Stimulated activated CD4-positive, alpha-beta T cell treated with anti-CD3 and anti-CD28 coated beads, Interleukin-1b, Interleukin-23, amount 100 ng/mL, for 1 hour (primary cell): ENCODE measurements at places on chromosomes 6 and 20.

DNA sequence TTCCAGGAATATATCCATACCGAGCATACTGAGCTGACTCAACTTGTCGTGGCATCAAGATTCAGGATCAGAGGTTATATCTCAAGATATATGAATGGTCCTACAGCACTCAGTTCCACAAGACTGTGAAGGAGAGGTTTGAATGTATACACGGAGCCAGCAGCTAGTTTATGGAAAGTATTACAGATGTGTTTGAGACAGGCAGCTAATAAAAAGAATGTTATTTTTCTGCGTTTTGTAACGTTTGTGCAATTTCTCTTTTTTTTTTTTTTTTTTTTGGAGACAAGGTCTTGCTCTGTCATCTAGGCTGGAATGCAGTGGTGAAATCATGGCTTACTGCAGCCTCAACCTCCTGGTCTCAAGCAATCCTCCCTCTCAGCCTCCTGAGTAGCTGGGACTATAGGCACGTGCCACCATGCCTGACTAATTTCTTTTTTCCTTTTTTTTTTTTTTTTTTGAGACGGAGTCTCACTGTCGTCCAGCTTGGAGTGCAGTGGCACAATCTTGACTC, 3.4 kb upstream of the FAM110A start:
- no peak for DNase-seq

DNA sequence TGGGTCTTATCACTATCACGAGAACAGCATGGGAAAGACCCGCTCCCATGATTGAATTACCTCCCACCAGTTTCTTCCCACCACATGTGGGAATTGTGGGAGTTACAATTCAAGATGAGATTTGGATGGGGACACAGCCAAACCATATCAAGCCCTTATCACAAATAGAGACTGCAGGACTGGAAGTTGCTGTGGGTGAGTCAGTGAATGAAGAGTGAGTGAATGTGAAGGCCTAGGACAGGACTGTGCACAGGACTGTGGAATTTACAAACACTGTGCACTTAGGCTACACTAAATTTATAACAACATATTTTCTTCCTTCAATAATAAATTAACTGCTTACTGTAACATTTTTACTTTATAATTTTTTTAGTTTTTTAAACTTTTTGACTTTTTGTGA, 30.2 kb upstream of the BCAS1 start:
- no peak for DNase-seq

GRCh38 chr6:29522227-29522626, 34.5 kb upstream of the MAS1L start:
- DNase-seq = no peak

DNA sequence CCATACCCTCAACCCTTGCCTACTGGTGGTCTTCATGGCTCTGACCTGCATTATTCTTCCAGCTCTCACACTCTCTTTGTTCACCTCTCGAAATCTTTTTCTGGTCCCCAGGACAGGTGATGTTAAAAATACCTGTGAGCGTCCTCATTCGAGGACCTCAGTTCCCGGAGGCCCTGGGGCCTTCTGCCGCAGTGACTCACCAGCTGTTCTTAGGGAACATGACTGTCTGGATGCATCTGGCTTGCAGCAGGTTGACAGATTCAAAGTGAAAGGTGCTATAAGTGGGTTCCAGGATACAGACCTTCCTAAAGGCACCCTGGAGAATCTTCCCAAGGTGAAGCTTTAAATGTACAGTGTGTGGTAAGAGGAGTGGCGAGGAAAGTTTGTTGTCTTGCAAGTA, 210.4 kb upstream of the KCNG1 start:
- no peak for DNase-seq

DNA sequence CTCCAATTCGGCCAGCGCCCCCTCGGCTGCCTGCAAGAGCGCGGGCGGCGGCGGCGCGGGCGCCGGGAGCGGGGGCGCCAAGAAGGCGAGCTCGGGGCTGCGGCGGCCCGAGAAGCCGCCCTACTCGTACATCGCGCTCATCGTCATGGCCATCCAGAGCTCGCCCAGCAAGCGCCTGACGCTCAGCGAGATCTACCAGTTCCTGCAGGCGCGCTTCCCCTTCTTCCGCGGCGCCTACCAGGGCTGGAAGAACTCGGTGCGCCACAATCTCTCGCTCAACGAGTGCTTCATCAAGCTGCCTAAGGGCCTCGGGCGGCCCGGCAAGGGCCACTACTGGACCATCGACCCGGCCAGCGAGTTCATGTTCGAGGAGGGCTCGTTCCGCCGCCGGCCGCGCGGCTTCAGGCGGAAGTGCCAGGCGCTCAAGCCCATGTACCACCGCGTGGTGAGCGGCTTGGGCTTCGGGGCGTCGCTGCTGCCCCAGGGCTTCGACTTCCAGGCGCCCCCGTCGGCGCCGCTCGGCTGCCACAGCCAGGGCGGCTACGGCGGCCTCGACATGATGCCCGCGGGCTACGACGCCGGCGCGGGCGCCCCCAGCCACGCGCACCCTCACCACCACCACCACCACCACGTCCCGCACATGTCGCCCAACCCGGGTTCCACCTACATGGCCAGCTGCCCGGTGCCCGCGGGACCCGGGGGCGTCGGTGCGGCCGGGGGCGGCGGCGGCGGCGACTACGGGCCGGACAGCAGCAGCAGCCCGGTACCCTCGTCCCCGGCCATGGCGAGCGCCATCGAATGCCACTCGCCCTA, 963 bp downstream of the FOXF2 start:
- DNase-seq = no peak

GRCh38 chr6:166691746-166692145, 64.7 kb upstream of the RPS6KA2 start:
- no peak for DNase-seq

- no peak for DNase-seq
Observed at GRCh38 chr20:33008336-33009213, 1.1 kb downstream of the BPIFB2 start.

GRCh38 chr6:73937805-73938204, 241.8 kb downstream of the CD109 start:
- no peak for DNase-seq

- DNase-seq = no peak
Observed at GRCh38 chr6:71238351-71238750, 50.3 kb upstream of the OGFRL1 start.

DNA sequence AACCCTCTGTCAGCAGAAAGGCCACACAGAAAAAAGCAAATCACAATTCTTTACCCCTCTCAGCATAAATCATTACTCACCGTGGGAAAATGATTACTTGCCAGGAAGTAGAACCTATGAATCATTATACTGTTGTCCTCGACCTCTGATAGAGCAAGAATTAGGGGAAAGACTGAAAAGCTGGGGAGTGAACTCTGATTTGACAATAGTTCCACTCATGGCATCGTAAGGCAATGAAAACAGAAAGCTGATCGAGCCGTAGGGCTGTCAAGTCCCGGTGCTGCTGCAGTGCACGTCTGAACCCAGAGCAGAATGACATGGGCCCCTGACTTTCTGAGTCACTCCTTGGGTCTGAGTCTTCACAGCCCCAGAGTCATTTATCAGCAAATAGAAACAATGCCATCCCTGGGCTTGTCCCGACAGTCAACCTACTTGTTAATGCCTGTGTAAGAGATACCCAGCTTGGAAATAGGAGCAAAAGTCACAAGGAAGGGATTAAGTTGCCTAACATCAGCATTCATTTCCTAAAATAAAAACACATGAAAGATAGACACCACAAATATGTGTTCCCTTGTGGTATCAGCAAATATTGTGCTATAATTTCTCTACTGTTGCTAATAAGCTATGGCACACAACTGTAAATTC, 224.8 kb upstream of the MARCKS start:
- no peak for DNase-seq

GRCh38 chr6:72842140-72842539, 220.3 kb downstream of the KCNQ5 start:
- DNase-seq = no peak

DNA sequence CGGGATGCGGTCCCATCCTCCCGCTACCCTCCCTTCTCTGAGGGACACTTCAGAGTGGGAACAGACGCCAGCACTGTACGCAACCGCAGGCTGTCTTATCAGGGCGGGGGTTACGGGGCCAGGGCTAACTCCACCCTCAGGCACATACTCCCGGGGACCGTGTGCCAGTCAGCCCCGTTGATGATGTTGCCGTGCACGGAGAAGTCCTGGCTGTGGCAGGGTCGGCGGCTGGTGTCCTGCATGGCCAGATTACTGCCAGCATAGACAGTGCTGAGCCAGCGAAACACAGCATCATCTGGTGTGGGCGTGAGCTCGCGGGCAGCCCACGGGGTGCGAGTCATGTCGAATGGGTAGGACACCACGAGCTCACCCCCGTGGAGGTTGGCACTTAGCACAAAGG, 5.0 kb downstream of the CPXM1 start:
- no peak for DNase-seq

DNA sequence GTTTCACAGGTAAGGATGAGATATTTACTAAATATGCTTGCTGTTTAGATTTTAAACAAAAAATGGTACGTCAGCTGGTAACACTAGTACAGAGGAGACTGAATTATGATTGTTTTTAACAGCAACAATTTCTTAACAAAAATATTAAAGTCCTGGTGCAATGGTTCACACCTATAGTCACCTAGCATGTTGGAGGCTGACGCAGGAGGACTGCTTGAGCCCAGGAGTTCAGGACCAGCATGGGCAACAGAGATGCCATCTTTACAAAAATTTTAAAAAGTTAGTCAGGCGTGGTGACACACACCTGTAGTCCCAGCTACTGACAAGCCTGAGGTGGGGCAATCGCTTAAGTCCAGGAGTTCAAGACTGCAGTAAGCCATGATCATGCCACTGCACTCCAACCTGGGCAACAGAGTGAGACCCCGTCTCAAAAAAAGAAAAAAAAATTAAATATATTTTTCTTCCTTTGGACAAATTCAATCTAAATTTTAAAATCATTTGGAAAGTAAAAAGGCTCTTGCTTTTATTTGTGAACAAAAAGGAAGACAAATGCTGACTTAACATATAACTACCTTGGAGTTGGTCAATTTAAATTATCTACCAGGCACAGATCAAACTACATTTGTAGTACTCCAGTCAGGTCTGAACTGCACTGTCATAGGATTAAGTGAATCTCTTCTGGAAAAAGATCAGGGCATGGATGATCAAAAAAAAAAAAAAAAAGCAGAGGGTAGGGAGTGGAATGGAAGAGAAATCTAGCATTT, 38.2 kb upstream of the RUNX2 start:
- DNase-seq = no peak

- DNase-seq = no peak
Observed at GRCh38 chr6:100504786-100505737, 40.3 kb upstream of the SIM1 start.

DNA sequence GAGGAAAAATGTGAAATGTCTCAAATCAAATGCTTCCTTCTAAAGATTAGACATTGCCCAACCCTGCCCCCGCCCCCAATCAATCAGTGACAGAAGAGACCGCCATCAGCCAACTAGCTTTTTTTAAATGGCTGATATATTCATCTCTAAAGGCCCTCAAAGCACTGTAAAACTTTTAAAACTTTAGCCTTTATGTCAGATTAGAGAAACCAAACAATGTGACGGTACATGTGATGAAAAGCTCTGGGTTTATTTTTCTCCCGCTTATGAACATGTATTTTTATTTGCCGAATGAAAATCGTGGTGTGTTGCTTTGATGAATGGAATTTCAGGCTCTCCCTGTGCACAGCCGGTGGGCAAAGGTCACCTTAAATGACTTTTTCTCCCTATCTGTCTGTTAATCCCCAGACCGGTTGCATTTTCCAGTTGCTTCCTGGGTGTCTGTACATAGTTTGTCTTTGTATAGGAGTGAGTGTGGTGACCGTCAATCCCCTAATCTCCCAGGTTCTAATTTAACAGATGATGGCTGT, 38.5 kb downstream of the TBC1D7 start:
- DNase-seq = no peak

DNA sequence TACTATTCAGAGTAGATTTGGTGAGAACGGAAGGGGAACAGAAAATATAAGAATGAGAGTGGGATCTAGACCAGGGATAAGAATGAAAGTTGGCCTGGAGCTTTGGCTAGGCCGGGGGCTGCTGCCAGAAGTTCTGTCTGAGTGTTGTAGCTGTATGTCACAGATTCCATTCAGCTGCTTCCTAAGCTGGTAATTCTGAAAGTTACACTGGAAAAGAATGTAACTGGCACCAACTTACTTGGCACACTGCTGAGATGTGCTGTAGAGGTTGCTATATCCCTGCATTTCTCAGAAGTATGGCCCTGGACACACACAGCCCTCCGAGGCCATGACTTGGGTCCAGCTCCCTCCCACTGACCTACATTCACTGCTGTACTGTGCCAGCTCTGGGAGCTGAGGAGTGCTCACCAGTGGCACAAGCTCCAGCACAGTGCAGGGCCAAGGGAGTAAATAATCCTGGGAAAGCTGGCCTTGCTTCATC, 25.8 kb upstream of the TMEM217 start:
- DNase-seq = no peak

- no peak for DNase-seq
Observed at GRCh38 chr6:10332111-10332510, 82.8 kb downstream of the TFAP2A start.

DNA sequence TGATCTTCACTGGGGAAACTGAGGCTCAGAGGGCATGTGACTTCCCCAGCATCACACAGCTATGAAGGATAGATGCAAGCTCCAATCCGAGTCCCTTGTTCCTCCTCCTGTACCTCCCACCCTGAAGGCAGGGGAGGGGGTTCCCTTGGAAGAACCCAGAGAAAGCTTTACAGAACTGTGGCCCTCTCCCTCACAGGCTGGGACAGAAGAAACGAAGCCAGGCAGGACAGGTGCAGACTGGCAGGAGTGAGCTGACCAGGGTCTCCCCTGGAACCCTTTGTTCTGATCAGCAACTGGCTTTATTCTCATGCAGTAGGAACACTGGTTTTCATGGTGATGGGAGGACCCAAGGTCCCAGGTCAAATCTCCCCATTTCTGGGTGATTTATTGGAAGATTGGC, 90.2 kb downstream of the TMEM242 start:
- DNase-seq = no peak

GRCh38 chr20:9036593-9036992, 32.3 kb upstream of the PLCB4 start:
- no peak for DNase-seq

- no peak for DNase-seq
Observed at GRCh38 chr6:77620278-77620882, 32.5 kb upstream of the MEI4 start.

GRCh38 chr6:132954936-132955335, 140.6 kb downstream of the RPS12 start:
- DNase-seq = no peak

- DNase-seq = no peak
Observed at GRCh38 chr6:51856508-51856907, 230.9 kb downstream of the PKHD1 start.

GRCh38 chr6:80667006-80667405, 560.5 kb downstream of the BCKDHB start:
- no peak for DNase-seq

GRCh38 chr6:44572346-44572745, 184.8 kb downstream of the CDC5L start:
- DNase-seq = no peak
